ENCODE measurements at places on chromosomes 3 and 15. TPM values are rescaled to one million over a fixed set of nuclear protein-coding genes. Genes with fewer than 3 reads are reported as not detected.

The TBC1D23 gene
- polyA plus RNA-seq: 15.1 TPM

The LNP1 gene
- polyA plus RNA-seq: 1.6 TPM

The GPR160 gene
- polyA plus RNA-seq: 16.5 TPM

The ISL2 gene
- 2.1 TPM for polyA plus RNA-seq

The NAALADL2 gene
- polyA plus RNA-seq: 0.58 TPM

The CIDEC gene
- polyA plus RNA-seq: 1.7 TPM

The PLA2G4E gene
- not detected for polyA plus RNA-seq

The CD47 gene
- 92.6 TPM for polyA plus RNA-seq

The RBPMS2 gene
- 18.8 TPM for polyA plus RNA-seq

The DPPA4 gene
- not detected for polyA plus RNA-seq

The DNAJA4 gene
- polyA plus RNA-seq: 12.8 TPM

The PIERCE2 gene
- 12.2 TPM for polyA plus RNA-seq

The KCNAB1 gene
- polyA plus RNA-seq: 0.15 TPM

The FBXO22 gene
- 8.2 TPM for polyA plus RNA-seq

The IL17RB gene
- polyA plus RNA-seq: 3.1 TPM

The CCR3 gene
- polyA plus RNA-seq: 0.05 TPM

The TP53BP1 gene
- polyA plus RNA-seq: 9.0 TPM

The EPB42 gene
- polyA plus RNA-seq: not detected

The IMPG2 gene
- polyA plus RNA-seq: not detected

The CERS3 gene
- polyA plus RNA-seq: not detected

Data from stomach (tissue), 19 donors.